Eye (tissue), 1 donor: ENCODE measurements at places on chromosomes 5 and 9.
A peak's percentile ranks its signal among the peaks of the same experiment; 100 is the strongest.

DNA sequence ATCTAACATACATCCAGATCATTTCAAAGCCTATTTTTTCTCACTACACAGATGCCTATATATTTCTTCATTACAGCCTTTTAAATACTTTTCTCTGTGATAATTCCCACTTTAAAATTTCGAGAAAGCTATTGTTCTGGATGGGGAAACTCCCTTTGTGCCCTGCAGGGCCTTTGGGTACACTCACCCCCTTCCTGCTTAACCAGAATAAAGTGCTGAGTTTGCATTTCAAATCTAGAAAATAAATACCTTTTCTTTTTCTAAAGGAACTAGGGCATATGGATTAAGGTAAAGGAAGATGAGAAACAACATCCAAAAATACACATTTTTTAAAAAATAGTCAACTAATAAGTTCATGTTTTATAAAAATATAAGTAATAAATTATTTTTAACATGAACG lies 323.9 kb downstream of the ADGRV1 start:
- no peak for DNase-seq

DNA sequence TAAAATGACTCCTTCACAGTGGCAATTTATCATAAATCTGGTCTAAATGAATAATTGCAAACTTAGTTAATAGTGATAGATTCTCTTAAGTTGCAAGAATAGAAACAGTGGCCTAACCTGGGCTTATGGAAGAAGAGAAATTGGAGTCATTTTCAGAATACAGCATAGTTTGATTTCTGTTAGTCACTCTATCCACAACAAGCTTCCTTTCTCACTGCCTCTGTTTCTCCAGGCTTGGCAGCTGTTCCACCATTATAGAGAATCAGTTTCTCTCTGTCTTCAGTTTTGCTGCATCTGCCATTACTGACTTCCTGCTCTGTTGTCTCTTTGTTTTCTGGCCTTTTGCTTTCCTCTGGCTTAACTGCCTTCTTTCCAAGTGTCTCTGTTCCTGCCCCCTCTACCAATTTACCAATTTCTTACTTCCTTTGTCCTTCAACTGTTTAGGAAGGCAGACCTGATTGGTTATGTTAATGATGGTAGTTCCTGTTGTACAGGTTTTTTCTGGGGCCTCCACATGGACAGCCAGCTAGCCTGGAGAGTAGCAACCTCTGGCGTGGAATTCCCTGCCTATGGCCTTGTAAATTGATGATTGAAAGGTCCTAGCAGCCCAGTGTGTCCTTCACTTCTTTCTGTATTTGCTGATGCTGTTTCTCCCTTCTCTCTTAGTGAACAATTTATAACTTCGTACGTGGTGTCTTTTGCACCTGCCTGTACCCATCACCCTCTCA lies 75.9 kb upstream of the RASGRF2 start:
- no peak for DNase-seq

DNA sequence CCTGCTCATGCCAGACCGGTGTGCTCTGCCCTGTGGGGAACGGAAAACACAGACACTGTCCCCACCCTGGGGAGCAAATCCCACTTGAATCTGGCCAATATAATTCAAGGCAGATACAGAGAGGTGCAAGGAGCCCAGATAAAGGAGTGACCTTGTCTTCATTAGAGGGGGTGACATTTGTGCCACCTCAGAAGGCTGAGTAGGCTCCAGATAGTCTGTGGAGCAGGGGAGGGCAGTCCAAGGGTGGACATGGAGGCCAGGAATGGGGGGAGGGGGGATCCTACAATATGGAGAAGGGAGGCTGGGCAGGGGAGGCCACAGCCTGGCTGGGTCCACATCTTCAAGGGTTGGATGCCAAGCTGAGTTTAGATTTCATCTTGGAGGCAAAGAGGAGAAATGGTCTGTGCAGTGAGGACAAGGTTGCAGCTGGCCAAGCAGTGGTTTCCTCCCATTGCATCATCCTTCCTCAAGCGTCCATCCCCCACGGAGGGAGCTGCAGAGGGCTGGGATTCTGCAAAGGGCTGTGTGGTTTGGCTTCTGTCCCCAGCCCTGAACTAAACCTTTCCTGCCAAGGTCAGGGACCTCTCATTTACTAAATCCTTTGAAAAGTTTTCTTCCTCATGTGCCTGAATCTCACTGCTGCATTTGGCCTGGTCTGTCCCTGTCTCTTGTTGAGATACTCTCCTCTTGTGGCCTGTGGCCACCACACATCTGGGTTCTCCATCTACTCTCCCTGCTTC lies 60.1 kb downstream of the GALNT12 start:
- DNase-seq = no peak

DNA sequence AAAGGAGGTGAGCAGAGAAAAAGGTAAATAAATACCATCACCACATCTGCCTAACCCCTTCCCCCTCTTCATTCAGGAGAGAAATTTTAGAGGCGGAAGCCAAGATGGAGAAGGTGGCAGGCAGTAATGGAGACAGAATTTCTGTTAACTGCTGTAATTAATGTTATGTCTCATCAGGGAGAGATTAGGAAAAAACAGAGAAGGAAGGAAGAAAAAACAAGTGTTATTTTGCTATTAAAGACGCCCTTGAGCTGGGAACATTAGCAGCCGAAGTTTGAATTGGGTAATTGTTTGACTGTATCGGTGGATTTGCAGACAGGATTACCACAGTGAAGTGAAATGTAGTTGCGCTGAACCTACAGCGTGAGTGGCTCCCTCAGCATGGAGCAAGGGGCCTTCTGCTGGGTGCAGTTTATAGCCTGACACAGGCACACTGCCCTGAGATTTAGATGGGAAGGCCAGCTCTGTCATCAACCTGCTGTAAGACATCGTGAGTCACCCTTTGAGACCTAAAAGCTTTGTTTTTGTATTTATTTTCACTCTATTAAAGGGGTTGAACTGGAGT lies 136.3 kb downstream of the ASTN2 start:
- DNase-seq = no peak

DNA sequence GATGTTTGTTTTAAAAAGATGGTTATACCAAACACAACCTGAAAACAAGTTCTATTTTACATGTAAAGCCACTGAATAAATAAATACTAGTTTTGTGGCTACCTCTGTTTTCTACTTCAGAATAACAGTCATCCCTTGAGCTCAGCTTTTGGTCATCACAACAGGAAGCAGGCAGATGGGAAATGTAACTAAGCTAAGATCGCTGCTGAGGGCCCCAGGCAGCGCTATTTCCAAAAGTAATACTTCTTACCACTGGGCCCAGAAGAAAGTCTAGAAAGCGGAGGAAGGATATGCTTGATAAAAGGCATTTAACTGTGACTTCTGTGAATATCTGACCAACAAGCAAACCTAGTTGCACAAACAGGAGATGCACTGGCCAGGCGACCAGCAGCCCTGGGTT lies 61.4 kb downstream of the SERINC5 start:
- DNase-seq = no peak

GRCh38 chr9:36862206-36863145 lies 171.6 kb downstream of the PAX5 start:
- peak; percentile 84 for DNase-seq

- DNase-seq = no peak
Measured at GRCh38 chr5:100771181-100771580, 131.9 kb downstream of the ST8SIA4 start.

DNA sequence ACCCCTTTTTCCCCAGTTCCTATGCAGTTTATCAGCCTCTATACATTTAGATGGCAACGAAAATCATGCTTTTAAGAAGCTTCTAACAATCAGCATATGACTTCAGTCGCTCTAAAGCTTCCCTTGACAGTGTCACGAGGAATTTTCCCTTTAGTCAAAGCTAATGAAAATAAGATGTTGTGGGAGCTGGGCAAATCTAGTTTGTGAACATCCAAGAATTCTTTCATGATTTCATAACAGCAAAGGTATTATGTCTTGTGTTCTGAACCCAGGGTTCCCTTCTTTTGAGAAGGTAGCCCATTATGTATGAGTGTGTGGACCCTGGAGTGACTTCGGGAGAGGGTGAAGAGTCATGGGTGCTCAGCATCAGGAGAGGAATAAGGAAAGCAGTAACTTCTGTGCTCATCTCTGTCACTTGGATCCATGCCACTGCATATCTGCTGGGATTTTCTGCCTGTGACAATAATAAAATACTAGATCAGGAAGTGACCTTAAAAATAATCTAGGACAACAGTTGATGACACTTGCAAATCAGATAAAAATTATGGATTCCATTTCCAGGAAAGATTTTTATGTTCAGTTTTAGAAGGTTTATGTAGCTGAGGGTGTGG lies 102.4 kb downstream of the PCSK1 start:
- no peak for DNase-seq

DNA sequence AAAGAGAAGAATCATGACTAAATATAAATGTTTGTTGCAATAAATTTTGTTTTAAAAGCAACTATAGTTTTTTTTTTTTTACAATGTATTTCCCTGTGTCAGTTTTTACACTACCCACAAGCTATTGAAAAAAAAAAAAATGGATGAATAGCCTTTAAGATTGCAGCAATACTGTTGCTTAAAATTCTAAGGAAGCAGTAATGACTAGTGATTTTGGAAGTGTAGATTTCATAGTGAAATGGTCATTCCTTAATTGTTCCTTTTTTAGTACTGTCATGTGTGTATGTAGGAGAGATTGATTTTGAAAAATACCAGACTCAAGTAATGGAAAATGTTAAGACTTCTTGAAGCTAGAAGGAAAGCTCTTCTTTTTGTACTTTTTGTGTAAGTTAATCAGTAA lies 53.1 kb downstream of the NDUFS4 start:
- DNase-seq = no peak

- no peak for DNase-seq
Measured at GRCh38 chr5:154370813-154371212, 75.0 kb upstream of the SAP30L start.

- DNase-seq = no peak
Measured at GRCh38 chr5:64980176-64980575, 211.4 kb downstream of the CWC27 start.

DNA sequence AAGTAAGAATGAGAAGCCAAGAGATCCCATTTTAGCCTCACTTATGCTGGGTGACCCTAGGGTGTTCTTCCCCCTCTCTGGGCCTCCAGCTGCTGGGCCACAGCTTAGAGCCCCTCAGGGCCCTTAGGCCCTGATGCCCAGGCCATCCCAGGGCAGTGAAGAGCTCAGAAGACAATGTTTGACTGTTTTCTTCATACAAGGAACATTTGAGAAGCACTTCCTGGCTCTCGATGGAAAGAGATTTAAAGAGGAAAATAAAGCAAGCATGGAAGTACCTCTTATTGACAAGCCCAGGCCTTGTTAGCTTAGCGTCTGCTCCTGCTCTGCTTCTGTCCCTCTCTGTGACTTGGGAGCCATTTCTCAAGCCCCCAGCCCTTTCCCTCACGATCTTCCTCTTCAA lies 165.9 kb upstream of the SMIM23 start:
- no peak for DNase-seq

DNA sequence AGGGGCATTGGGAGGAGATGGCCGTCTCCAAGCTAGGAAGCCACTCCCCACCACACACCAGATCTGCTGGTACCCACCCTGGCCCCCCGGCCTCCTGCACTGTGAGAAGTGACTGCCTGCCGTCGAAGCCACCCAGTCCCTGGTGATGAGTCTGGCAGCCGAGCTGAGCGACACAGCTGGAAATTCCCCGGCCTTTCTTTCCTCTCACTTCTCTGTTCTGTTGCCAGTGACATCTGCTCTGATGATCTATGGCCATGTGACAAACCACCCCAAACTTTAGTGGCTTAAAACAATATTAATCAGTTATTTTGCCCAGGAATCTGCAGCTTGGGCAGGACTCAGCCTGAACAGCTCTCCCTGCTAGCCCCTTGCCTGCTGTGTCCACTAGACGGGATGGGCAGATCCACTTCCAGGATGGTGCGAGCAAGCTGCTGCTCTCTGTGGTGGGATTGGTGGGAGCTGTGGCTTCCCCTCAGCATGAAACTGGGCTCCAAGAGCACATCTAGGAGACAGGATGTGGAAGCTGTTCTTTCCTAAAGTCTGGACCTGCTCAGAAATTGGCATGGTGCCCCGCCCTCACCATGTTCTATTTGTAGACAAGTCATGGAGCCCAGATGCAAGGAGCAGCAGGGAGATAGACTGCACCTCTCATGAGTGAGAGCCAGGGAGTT lies 211.2 kb downstream of the GADD45G start:
- no peak for DNase-seq

GRCh38 chr5:149143470-149143869 lies 2.2 kb downstream of the ABLIM3 start:
- no peak for DNase-seq

DNA sequence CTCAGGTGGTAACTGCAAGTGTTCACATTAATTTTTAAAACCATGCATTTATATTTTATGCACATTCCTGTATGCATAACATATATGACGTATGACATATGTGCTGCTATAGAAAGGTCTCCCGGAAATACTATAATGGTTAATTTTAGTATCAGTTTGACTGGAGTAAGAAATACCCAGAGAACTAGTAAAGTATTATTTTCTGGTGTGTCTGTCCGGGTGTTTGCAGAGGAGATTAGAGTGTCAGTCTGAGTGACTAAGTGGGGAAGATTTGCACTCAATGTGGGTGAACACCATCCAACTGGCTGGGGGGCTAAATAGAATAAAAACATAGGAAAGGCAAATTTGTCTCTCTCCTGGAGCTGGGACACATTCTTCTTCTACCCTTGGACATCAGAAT lies 26.9 kb downstream of the UIMC1 start:
- DNase-seq = no peak

DNA sequence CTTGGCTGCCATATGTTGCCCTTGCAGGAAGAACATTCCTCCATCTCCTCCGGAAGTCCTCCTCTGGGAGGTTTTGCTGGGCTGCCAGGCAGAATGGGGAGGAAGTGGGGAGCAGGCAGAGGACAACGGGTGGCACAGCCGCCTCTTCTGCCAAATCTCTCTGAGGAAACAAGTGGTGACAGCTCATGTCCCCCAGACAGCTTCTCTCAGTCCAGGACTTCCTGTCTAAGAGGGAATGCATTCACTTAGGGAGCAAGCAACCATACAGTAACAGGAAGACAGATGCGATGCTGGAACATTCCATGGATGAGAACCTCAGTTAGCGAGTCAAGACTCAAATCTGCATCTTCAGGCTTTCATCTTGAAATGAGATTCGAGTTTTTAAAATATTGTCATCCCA lies 701.0 kb downstream of the SEMA5A start:
- no peak for DNase-seq

- DNase-seq = peak; percentile 67
Measured at GRCh38 chr5:176784218-176785165, 25.9 kb upstream of the UNC5A start.

DNA sequence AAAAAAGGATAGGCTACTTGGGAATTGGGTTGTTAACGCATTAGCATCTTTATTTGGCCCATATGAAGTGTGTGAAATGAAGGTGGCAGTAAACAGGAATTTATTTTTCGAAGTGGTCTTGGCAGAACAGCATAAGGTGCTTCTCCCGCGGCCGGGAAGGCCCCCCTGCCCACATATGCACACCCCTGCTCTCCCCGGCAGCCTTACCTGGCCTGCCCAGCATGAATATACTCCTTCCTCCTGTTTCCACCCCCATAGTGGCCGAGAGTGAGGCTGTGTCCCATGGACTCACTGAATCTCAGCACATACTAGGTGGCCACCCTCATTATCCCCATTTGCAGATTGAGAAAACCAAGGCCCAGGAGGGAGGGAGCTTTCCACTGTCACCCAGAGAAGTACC lies 54.0 kb upstream of the OLFM1 start:
- no peak for DNase-seq

GRCh38 chr9:126708178-126708577 lies 94.5 kb downstream of the LMX1B start:
- DNase-seq = no peak
